Stimulated activated CD8-positive, alpha-beta memory T cell treated with anti-CD3 and anti-CD28 coated beads, Interleukin-7, amount 100 ng/mL, for 1 hour (primary cell): ENCODE measurements at places on chromosomes 16 and 17.

DNA sequence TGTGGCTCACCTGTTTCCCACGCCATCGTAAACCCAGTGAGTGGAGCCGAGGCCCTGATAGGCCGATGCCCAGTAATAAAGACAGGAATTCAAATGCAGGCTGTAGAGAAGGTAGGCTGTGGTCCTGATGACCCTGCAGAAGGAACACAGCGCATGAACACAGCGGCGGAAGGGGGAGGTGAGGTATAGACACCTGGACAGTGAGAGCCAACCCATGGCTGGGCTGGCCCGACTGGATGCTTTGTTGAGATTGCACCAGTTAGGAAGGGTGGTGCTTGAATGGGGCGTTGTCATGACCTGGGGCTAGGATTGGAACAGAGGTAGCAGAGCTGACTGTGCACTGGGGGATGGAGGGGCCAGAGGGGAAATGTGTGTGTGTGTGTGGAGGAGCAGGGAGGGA lies 59.2 kb downstream of the CNGB1 start:
- no peak for DNase-seq

DNA sequence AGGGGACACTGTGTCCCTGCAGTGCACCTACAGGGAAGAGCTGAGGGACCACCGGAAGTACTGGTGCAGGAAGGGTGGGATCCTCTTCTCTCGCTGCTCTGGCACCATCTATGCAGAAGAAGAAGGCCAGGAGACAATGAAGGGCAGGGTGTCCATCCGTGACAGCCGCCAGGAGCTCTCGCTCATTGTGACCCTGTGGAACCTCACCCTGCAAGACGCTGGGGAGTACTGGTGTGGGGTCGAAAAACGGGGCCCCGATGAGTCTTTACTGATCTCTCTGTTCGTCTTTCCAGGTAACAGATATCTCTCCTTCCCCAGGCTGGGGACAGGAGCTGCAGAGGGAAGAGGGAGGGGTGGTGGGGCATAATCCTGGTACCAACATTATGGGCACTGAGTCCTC lies 1.6 kb downstream of the CD300LG start:
- DNase-seq = no peak

DNA sequence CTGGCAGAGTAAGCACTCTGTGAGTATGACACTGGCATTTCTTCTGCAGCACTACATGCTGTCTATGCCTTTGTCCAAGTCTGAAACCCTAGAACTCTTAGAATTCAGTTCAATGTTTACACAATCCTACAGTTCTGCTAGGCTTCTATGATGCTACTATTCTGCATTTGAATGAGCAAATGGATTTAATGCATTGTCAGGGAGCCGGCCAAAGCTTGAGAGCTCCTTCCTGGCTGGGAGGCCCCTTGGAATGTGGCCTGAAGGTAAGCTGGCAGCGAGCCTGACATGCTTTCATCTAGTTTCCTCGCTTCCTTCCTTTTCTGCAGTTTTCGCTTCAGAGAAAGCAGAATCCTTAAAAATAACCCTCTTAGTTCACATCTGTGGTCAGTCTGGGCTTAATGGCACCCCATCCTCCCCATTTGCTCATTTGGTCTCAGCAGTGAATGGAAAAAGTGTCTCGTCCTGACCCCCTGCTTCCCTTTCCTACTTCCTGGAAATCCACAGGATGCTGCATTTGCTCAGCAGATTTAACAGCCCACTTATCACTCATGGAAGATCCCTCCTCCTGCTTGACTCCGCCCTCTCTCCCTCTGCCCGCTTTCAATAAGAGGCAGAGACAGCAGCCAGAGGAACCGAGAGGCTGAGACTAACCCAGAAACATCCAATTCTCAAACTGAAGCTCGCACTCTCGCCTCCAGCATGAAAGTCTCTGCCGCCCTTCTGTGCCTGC lies at the start of gene CCL2:
Gene CCL2 (plus strand): TSS at position 635 of the 730 bp plus-strand sequence. CDS start 65 bp downstream, at position 700.
- DNase-seq = no peak

- no peak for DNase-seq
Observed at GRCh38 chr17:62722625-62723024, 85.5 kb downstream of the MARCHF10 start.

- no peak for DNase-seq
Observed at GRCh38 chr17:19573075-19573474, 39.4 kb downstream of the SLC47A1 start.

GRCh38 chr17:82973456-82974135 lies 105.8 kb upstream of the METRNL start:
- DNase-seq = no peak

- no peak for DNase-seq
Observed at GRCh38 chr16:74296104-74296431, 546 bp upstream of the PSMD7 start.

DNA sequence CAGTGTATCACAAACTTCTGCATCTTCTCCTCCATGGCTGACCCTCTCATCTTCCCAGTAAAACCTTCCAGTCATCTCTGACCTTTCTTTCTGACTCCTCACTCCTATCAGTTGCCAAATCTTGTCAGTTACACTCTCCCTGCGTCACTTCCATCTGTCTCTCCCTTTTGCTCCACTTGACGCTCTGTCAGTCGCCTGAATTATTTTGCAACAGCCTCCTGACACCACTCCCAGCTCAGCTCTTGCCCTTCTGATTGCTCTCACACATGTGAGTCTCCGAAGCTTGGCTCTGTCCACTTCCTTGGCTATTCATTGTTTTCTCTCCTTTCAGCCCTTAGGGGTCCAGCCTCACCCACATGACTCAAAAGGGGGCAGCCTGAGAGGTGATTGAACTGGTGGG lies 27.7 kb downstream of the DHRS7C start:
- DNase-seq = no peak

- no peak for DNase-seq
Observed at GRCh38 chr16:48330189-48330840, 54.9 kb downstream of the SIAH1 start.

- DNase-seq = no peak
Observed at GRCh38 chr16:86424985-86425384, 85.3 kb upstream of the FOXF1 start.

- DNase-seq = no peak
Observed at GRCh38 chr17:49850772-49851386, 3.0 kb upstream of the TAC4 start.

DNA sequence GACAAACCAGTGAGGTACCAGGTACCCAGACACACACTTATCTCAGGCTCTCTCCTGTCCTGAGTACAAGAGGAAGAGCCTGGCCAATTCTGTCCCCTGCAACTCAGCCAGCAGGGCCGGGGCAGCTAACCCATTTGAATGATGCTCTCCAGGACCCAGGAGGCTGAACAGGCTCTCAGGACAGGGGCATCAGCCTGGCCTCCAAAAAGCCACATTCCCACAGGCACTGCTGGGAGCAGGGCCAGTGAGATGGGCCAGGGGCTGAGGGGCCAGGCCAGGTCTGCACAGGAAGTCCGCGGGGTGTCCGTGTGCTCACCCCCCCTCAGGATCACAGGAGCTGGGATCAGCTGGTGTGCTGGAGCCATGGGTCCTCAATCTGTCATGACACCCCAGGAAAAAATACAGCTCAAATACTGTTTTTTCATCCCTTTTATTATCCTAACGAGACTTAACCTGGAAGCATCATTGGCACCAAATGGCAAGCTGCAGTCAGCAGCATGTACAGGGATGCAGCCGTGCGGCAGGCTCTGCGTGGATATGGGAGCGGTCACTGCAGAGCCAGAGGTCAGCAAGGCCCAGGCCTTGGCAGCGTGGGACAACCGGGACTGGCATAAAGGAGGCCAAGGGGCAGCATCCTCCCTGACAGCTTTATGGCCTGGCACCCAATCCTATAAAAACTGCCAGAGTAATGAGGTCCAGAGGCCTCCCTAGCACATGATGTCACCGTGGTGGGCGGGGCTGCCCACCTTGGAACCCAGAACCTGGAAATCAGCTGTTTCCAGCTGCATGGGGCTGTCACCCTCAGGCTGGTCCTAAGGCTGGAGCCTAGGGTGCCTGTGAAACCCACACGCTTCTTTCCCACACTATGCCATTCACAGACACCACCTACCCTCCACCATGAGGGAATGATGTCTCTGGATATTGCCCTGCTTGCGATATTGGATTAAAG lies 276.7 kb downstream of the C16orf95 start:
- DNase-seq = no peak

DNA sequence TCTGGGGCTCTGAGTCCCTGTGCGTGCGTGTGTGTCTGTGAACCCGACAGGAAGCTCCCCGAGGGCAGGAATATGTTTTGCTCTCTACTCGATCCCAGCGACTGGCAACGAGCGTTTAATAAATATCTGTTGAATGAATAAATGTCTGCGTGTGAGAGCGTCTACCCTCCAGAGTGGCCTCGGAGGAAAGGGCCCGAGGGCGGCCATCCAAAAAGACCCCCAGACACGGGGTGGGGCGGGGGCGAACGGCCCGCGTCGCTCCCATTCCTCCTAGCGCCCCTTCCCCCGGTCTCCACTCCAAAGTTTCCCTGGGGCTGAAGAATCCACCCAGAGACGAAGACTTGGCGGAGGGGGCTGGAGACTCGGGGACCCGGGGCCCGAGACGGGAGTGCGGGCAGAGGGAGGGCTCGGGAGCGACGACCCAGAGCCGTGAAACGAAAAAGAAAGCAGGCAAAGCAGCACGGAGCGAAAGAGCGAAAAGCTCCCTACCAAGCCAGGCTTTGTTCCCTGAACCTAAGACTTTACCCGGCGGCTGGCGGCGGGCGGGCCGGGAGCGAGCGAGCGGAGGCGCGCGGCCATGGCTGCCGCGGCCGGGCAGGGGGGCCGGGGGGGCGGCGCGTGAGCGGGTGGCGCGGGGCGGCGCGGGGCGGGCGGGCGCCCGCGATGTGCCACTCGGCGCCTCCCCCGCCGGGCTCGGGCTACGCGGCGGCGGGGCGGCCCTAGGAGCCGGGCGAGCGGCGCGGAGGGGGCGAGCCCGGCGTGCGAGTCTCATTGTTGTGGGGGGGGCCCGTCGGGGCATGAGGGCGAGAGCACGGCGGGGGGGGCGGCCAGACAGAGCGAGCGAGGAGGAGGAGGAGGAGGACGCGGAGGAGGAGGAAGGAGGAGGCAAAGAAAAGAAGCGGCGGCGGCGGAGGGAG lies at the start of gene MLLT6:
Gene MLLT6 (plus strand): TSS at position 668 of the 917 bp plus-strand sequence. CDS start 360 bp downstream, outside the sequence.
- peak; percentile 52 for DNase-seq
